ENCODE measurements at places on chromosomes 3 and 15.

DNA sequence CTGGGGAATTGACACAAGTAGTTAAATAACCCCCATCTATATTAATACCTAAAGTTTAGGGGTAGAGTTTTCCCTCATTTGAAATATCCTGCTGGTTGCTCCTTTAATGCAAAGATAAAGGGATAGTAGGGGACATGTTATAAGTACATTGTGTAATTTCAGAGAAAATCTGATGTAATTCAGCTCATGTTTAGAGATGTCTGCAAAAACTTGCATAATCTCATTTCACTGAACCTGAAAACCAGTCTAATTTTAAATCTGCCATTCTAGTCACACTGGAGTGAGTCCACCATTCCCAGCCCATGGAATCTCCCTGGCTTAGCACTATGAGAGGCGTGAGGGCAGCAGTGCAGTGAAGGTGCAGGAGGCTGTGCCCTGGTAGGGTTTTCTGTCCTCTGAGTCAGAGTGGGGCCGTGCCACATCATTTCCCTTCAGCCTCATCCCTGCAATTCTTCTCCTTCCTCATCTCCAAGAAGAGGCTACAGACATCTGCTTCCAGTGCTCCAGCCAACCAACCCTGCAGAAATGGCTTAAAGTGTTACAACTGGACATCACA, 246.3 kb upstream of the UMPS start:
- no peak for DNase-seq

DNA sequence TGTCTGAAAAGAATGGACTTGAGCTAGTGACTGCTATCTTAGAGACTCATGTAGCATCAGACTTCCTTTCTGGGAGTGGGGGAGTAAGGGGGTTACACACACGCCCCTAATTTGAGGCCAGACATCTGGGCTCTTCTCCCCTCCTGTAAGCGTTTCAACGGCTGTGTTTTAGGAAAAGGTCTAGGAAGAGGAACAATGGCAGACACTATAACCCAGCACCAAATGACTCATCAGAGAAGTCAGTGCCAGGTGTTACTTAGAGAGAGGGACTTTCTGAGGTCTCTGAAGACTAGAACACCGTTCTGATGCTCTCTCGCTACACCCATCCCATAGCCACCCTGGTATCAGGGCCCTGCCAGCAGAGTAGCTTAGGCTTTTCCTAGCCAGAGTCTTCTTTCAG, 65.5 kb downstream of the SSUH2 start:
- peak; percentile 78 for DNase-seq

GRCh38 chr3:123025642-123026521, 1.7 kb downstream of the SEMA5B start:
- DNase-seq, result no peak

- no peak for DNase-seq
These were observed 491.6 kb downstream of the PYDC2 start for GRCh38 chr3:191952609-191953008.
